Dermis lymphatic vessel endothelial cell (primary cell): ENCODE measurements at places on chromosomes 2 and 18. TPM values are rescaled to one million over a fixed set of nuclear protein-coding genes. Genes with fewer than 3 reads are reported as not detected.

Gene COL3A1
- 0.95 and 6.9 TPM in 2 replicates for total RNA-seq

Gene NRP2
- 215 and 309 TPM in 2 replicates for total RNA-seq

Gene SERPINB13
- not detected in 2 replicates for total RNA-seq

Gene CYTIP
- not detected in 2 replicates for total RNA-seq

Gene GALNT13
- under 0.01 and 0.60 TPM in 2 replicates for total RNA-seq

Gene SLC9A2
- not detected in 2 replicates for total RNA-seq

Gene ARHGAP28
- 0.87 and 1.1 TPM in 2 replicates for total RNA-seq

Gene ALKAL2
- not detected in 2 replicates for total RNA-seq

Gene RBM44
- 0.86 and 1.1 TPM in 2 replicates for total RNA-seq

Gene TANC1
- total RNA-seq, result 66.3 and 101 TPM in 2 replicates

Gene MRO
- 0.22 TPM in 1 of 2 replicates, not detected in the other for total RNA-seq

Gene CKAP2L
- total RNA-seq, result 0.76 and 1.0 TPM in 2 replicates

Gene ARHGEF4
- total RNA-seq, result 0.09 and 0.98 TPM in 2 replicates

Gene STAT4
- 0.22 and 0.26 TPM in 2 replicates for total RNA-seq

Gene MYO3B
- under 0.01 TPM in 2 replicates for total RNA-seq

Gene TTLL4
- total RNA-seq, result 3.5 and 4.8 TPM in 2 replicates
